ENCODE measurements at places on chromosomes 5 and 9.

DNA sequence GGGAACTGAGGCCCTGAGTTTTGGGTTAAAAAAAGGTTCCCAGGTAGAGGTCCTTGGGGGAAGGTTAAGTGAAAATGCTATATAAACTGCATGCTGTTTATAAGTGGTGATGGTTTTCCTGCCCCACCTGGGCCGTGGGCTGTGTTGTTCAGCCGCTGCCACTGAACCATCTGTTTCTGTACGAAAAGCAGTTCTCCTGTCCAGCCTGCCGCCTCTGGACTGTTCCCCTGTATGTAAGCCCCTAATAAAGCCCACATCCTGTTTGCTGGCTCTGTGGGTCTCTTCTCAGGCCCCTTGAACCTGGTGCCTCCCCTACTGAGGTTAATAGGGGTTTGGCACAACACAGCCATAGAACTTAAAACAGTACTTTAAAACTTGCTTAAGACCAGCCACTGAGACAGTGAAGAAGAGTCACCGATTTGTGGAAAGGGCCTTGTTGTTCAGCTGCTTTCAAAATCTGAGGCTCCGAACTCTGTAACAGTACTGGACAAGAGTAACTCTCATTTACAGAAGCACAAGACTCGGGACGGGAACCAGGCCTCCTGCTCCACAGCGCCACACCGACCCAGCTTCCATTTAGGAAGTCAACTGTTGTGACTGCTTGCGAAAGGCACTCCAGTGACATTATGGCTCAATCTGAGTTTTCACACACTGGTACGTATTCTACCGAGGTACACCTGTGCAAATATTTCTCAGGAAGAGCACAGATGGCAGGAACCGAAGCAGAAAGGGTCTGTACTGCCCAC, 192.5 kb downstream of the CDK5RAP2 start:
- DNase-seq: no peak

DNA sequence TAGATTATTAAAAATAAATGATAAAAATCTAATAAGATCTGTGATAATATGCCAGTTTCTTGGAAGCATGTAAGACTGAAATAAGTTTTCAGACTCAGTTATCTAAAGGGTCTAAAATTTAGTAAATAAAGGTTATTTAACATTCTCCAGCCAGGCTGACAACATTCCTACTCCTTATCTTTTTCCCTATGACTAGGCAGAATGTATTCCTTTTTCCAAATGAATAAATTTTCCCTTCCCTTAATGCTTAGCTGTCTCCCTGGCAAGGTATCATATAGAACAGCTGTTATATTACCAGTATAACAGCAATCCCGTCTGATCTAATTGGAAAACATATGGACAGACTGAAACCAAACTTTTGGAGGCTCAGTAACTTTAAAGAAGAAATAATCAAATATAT, 13.0 kb downstream of the MEGF9 start:
- DNase-seq: no peak

GRCh38 chr5:17401470-17402288, 96.4 kb upstream of the TAF11L2 start:
- DNase-seq: no peak

- no peak for DNase-seq
These were observed 139.3 kb upstream of the SHB start for GRCh38 chr9:38208206-38208901.

DNA sequence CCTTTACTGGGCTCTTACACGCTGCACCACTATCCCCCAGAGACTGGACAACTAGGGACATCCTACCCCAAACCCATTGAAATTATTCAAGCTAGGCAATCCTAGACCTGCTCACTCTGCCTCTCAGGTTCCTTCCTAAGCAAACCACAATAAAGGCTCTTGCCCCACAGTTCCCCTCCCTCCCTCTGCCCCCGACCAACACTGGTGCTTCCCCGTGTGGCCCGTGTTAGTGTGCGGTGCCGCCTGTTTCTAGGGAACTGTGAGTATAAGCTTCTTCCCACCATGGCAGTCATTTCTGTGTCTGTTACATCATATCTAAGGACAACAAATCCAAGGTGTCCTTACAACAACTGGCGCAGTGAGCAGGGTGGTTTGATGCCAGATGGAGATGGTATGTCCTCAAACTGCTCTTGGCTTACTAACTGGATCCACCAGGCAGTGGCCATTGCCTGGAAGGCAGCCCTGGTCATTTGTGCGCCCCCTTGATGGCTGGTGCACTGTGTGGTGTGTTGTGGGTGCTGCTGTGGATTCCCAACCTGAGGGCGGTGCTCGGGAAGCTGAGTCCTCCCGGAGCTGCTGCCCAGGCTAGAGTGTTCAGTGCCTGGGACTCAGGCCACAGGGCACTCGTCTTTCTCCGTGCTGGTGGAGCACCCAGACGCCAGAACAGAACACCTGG, 8.4 kb upstream of the MXD3 start:
- DNase-seq: peak; percentile 32

DNA sequence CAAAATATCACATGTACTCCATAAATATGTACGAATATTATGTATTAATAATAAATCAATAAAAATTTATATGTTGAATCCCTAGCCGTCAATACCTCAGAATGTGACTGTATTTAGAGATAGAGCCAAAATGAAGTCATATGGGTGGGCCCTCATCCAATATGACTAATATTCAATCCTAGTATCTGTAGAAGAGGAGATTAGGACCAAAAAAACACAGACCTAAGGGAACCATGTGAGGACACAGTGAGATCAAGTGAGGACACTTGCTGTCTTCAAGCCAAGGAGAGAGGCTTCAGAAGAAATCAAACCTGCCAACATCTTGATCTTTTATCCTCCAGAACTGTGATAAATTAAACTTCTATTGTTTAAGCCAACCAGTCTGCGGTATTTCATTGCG, 3.7 kb upstream of the AMACR start:
- no peak for DNase-seq

DNA sequence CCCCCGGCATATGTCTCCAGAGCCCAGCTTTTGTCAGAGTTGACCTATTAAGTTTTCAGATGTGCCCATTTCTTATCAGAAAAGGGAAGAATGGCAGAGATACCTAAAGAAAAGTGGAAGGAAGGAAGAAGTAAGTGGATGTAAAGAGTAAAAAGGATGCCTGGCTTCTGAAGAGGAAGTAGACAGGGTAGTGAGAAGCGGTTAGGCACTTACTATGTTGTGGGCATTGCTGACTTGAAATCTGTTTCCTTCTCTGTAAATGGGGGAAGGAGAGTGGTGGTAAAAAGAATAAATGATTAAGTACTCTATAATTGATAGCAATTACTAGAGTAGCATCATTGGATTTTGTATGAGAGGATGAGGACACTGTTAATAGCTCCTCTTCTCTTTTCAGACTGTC, 9.9 kb downstream of the ANP32B start:
- DNase-seq: peak; percentile 74

DNA sequence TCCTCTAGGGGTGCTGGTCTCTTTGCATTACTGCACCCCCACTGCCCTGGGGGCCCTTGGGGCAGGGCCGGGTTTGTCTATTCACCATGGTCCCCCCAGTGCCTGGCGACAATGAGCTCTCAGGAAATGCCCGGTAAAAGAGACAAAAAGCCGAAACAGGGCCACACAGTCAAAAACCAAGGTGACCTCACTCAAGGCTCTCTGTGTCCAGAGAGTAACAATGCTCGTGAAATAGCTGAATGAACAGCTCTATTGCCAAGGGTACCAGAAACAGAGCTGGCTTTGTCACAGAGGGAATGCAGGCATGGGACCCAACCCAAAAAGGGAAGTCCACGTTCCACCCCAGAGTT, 16.0 kb downstream of the SH3PXD2B start:
- peak; percentile 10 for DNase-seq

- no peak for DNase-seq
These were observed 85.5 kb downstream of the ADGRV1 start for GRCh38 chr5:90644132-90644531.

GRCh38 chr5:74624501-74624900, 16.0 kb downstream of the ENC1 start:
- DNase-seq: no peak

- no peak for DNase-seq
These were observed 69.7 kb downstream of the GRAMD2B start for GRCh38 chr5:126492939-126493338.

DNA sequence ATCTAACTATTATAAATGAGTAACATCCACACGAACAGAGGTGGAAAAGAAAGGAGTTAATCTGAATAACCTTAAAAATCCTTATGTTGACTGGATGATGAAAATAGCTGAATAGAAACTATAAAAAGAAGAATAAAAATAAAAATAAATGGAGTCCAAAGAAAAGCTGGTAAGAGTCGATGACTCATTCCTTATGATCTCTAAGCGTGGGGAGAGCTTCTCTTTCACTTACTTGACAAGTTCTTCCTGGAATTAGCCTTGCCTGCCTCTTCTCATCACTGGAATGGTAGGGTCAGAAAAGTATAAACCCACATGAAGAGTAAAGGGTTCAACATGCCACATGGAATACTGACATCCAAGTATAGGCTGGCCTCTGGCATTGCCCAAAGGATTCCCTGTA, 477.0 kb upstream of the RGMB start:
- DNase-seq: no peak

DNA sequence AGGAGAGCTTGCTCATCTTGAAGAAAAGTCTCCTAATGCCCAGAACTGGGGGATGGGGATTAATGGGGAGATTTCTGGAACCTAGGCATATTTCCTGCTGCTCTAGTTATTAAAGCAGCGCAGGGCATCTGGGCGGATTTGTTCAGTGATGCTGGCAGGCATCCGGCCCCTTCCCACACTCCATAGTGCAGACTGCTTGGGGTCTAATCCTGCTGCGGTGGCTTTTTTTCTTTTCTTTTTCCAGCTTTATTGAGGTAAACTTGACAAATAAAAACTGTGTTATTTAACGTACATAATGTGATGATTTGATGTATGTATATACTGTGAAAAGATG, 30.7 kb downstream of the PPARGC1B start:
- DNase-seq: no peak

- DNase-seq: no peak
These were observed 55.3 kb downstream of the ARSB start for GRCh38 chr5:78929833-78930232.

DNA sequence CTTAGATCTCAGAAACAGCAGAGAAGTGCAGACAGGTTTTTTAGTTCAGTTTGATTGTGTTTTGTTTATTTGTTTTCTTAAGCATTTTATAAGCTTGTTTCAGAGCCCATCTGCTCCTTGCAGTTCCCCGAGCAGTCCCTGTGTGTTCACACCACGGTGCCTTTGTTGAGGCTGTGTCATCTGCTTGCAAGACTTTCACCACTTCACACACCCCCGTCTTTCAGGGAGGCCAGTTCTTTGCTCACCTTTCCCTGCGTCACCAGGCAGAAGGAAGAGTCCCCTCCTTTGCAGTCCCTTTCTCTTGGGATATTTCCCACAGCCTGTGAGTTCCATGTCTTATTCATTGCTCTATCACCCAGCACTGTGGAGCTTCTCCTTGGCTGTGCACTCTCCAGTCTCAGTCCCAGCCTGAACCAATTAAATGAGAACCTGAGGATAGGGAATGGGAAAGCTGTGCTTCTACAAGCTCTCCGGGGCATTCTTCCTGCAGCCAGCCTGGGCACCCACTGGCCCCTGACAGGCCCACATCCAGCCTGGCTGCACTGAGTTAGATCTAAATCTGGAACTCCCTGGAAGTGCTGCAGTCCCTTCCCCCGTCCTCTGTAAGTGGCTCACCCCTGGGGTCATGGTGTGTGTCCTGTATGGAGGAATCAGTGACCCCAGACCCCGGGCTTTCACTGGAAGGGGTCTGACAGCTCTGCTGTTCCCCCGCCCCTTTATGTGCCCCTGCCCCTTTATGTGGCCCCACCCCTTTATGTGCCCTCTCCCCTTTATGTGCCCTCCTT, 5.5 kb downstream of the MVB12B start:
- no peak for DNase-seq

- no peak for DNase-seq
These were observed 12.6 kb downstream of the URM1 start for GRCh38 chr9:128383791-128384190.

DNA sequence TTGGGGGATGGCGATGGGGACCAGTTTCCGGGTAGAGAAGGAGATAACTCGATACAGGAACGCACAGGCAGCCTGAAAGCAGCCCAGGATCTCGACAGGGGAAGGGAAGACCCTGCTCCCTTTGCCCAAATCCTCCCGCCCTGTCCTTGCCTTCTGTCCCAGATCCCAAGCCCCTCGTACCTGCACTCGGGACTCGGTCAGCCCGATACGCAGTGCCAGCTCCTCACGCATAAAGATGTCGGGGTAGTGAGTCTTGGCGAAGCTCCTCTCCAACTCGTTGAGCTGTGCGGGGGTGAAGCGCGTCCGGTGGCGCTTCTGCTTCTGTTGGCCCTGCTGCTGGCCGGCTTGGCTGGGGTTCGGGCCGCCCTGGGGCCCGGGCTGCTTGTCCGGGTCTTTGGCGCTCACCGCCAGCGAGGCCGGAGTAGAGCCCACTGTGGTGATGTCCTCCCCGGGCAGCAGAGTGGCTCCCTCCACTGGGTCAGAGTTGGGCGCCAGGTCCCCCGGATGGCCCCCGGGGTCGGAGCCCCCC, 1.8 kb downstream of the OTP start:
- no peak for DNase-seq

DNA sequence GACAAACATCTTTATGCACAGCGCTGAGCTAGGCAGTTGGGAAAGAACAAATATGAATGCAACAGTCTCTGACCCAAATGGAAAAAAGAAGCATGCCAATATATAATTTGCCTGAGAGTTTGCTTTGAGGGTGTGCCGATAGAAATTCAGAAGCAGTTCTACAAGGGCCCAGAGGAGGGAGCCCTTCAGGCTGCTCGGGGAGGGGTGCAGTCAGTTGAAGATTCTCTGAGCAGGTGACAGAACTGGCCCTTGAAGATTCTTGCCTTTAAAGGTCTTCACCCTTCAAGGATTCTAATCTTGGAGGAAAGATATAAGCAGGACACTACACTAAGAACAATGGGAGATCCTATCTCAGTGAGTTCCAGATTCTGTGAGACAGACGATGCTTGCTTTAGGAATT, 3.7 kb upstream of the PAPPA start:
- no peak for DNase-seq

DNA sequence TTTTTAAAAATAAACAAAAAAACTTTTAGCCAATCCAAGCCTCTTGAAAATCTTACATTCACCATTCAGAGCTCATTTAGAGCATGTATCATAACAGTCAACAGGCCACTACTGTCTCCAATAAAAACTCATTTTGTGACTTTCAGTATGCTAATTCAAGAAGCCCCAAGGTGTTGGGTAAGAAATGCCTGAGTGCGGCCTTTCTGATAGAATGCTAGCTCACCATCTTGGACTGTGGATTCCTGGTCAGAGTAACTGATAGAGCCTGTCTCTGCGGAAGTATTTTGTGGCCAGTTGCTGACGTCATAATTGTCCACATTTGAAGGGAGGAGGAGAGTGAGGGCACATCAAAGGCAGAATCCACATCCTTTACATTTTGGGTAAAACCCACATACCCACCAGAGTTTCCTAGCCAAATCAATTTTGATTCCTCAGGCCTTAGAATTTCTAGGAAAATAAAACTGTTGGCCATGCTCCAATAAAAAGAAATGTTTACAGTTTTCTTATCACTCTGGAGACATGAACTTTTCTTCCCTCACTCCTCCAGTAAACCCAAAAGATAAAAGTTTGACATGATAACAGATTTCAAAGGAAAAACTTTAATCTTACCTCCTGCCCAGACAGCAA, 41.1 kb upstream of the ERCC6L2 start:
- no peak for DNase-seq

- DNase-seq: no peak
These were observed 527.8 kb upstream of the ZNF608 start for GRCh38 chr5:125274211-125274610.

Measured in MV-4-11 (cell line).